Activated T-cell treated with anti-CD3 and anti-CD28 coated beads, Interleukin-2, amount 50 U/mL, for 72 hours (primary cell): ENCODE measurements at places on chromosomes 12 and 14. TPM values are rescaled to one million over a fixed set of nuclear protein-coding genes. Genes with fewer than 3 reads are reported as not detected.

DNA sequence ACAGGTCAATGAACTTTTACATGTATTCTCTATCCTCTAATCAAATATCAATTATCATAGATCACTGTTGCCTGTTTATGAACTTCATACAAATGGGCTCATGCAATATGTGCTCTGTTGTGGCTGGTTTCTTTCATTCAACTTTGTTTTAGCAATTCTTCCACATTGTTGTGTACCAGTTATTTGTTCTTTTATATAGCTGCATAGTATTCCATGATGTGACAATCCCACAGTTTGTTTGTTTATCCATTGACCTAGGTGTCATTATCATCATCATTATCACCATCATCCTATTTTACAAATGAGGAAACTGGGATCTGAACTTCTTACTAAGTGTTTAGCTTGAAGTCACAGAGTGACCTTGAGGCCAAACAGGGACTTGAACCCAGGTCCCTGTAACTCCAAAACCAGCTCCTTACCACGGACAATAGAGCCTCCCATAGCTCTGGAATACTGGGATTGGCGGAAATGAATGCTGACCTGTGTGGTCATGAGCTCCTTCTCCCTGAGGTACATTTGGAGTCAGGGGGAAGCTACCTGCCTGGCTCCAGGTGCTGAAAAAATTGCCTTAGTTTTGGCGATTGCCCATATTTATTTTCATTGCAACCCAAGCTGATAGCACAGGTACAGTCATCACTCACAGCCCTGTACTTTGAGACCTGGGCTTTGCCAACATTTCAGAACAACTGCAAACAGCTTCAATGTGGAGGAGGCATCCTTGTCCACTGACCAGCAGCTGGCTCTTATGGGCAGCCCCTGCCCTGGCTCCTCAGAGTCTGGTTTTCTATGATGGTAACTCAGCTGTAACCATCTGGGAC lies 9.2 kb downstream of the ZFP36L1 start:
- no peak for DNase-seq

DNA sequence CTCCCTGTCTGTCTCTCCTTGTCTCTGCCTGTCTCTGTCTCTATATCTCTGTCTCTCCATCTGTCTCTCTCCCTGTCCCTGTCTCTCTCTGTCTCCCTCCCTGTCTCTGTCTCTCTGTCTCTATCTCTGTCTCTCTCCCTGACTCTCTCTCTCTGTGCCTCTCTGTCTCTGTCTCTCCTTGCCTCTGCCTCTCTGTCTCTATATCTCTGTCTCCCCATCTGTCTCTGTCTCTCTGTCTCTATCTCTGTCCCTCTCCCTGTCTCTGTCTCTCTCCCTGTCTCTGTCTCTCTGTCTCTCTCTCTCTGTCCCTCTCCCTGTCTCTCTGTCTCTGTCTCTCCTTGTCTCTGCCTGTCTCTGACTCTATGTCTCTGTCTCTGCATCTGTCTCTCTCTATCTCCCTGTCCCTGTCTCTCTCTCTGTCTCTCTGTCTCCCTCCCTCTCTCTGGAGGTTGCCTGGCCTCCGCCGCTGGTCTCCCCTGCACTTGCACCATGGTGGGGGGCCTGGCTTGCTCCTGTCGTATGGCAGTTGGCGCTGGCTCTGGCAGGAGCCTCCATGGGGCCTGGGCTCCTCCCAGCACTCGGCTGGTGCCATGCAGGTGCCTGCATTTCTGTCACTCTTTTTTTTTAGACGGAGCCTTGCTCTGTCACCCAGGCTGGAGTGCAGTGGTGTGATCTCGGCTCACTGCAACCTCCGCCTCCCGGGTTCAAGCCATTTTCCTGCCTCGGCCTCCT lies 28.3 kb downstream of the MMP17 start:
- no peak for DNase-seq

GRCh38 chr14:52355016-52355431 lies 40.9 kb downstream of the PTGER2 start:
- DNase-seq, result no peak

GRCh38 chr12:46963977-46964971 lies 115.1 kb upstream of the PCED1B start:
- DNase-seq, result no peak

GRCh38 chr12:109359131-109359690 lies 11.5 kb downstream of the MYO1H start:
- DNase-seq, result no peak

DNA sequence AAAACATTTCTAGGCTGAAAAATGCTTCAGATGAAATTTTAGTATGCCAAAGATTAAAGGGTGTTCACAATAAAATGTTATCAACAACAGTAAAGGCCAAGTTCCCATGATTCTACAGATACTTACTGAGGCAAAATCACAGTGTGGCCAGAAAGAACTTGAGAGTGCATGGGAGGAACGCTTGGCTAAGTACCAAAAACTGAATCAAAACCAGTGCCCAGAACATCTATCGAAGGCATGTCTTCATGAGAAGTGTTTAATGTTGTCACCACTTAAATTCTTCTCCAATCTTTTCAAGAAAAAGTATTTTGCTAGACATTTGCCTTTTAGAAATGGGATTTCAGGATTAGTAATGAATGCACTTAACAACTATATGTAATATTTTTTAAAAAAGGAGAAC lies 41.5 kb downstream of the KIF21A start:
- DNase-seq, result no peak

The GLS2 gene
- total RNA-seq, result 4.3 TPM

- DNase-seq, result no peak
Measured at GRCh38 chr12:40634517-40635131, 57.6 kb upstream of the CNTN1 start.

The GALNT9 gene
- total RNA-seq, result 0.42 TPM

DNA sequence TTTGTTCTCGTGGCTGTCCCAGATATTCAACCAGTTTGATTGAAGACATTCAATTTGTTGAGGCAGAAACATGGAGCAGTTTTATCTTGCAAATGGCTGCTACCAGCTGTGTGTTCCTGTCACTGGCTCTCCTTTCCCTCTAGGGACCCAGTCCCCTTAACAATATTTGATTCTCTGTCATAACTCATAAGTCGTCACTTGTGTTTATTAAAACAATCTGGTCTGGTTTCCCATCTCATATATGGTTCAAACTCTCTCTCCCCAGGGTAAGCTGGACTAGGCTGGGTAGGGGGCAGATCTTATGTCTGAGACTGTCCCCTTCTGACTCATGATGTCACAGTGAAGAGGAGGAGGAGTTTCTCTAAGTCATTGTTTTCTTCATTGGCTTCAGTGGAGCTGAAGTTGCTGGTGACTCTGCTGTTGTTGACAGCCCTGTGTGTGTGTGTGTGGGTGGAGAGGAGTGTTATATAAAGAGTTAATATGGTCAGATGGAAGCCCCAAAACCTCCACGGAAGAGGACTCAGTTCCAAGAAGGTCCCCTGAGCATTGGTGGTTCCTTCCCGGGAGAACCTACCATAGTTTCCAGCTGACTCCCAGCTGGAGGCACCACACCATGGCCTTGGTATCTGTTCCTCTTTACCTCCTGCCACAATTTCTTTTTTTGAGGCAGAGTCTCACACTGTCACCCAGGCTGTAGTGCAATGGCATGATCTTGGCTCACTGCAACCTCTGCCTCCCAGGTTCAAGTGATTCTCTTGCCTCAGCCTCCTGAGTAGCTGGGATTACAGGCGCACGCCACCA lies 16.1 kb upstream of the GNG2 start:
- DNase-seq, result no peak

GRCh38 chr12:129483111-129483893 lies 420.5 kb downstream of the TMEM132D start:
- DNase-seq, result no peak

GRCh38 chr12:128467882-128468281 lies 200.9 kb downstream of the TMEM132C start:
- no peak for DNase-seq

- no peak for DNase-seq
Measured at GRCh38 chr12:1531654-1532374, 62.6 kb downstream of the FBXL14 start.

DNA sequence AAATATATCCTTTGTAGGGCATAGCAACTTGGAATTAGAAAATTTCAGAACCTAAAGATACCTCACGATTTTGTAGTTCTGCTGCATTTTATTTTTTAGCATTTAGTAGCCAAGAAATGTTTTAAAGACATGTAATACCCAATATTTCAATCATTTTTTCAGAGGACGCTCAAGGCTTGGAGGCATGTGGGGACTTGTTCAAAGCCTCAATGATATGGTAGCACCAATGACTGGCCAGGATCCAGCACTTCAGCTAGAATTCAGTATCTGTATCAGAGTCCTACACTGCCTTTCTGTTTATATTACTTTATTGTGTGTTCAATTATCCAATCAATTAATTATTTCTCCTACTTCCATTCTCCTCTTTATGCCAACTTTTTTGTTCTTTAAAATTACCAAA lies 154.8 kb upstream of the NEDD1 start:
- DNase-seq, result no peak

- no peak for DNase-seq
Measured at GRCh38 chr14:73254247-73255004, 17.1 kb downstream of the PAPLN start.

The NOXRED1 gene
- 1.7 TPM for total RNA-seq

- DNase-seq, result no peak
Measured at GRCh38 chr12:95499772-95500171, 25.8 kb downstream of the METAP2 start.

DNA sequence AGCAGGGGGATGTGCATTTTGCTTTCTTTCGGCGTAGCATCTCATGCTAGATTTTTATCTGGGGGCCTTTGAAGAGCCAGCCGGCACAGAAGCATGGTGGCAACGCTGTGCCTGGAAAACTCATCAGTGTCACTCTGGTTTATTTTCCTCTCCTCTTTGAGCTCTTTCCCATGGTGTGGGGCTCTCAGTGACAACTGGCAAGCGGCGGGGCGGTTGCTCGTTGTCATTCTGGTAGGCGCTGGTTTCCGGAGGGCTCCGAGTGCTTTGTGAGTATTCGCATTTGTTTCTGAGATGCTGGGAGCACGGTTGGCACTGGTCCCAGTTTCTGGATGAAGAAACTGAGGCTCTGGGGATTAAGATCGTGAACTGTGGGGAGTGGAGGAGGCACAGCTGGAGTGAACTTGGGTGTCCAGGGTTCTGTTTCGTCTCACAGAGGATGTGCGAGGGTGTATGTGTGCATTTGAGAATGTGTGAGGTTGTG lies 23.3 kb downstream of the TPCN1 start:
- no peak for DNase-seq

DNA sequence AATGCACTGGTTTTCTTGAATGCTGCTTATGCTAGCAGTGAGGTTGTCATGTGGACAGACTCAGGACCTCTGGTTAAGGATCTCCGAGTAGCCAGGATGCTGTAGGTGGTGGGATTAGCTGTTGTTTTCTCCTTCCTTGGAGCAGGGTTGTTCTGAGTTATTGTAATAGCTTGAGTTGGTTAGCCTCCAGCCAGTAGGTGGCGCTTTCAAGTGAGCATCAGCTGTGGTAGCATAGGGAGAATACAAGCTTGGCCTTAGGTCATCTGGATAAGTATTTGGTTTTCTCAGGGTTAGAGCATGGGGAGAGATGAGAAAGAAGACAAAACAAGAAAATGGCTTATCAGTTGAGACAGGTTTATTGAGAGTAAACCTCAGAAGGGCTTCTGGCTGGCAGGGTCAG lies 299.7 kb upstream of the FBXO33 start:
- peak; percentile 10 for DNase-seq

DNA sequence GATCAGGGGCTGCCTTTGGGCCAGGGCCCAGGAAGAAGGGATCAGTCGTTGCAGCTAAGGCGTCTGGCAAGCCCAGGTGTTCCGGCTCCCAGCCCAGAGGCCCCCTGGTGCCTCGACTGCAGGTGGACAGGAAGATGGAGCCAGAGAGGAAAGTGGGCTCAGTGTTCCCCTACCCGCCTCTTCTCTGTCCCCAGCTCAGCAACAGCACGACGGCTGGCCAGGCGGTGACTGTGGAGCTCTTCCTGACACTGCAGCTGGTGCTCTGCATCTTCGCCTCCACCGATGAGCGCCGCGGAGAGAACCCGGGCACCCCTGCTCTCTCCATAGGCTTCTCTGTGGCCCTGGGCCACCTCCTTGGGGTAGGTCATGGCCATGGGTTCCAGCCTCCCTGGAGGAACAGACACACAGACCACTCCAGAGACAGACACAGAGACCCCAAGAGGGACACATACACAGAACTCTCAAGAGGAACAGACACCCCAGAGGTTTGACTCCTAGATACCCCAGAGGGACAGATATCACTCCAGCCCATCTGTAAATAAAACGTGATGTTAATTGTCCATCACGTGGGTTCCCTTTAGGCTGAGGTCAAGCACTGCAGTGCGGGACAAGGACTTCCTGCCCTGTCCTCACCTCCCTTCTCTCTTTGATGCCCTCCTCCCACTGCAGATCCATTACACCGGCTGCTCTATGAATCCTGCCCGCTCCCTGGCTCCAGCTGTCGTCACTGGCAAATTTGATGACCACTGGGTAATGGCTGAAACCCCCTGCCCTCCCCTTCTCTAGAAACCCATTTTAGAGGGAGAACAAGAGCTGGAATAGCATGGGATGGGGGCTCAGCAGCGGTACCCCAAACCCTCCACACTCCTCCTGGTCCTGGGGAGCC lies 3.7 kb downstream of the AQP2 start:
- DNase-seq, result no peak

The MYL2 gene
- not detected for total RNA-seq

- DNase-seq, result no peak
Measured at GRCh38 chr14:55377236-55377635, 34.4 kb downstream of the ATG14 start.

- DNase-seq, result no peak
Measured at GRCh38 chr12:11757531-11757930, 108.1 kb downstream of the ETV6 start.

GRCh38 chr14:49924852-49925251 lies 32.0 kb downstream of the ARF6 start:
- DNase-seq, result no peak

DNA sequence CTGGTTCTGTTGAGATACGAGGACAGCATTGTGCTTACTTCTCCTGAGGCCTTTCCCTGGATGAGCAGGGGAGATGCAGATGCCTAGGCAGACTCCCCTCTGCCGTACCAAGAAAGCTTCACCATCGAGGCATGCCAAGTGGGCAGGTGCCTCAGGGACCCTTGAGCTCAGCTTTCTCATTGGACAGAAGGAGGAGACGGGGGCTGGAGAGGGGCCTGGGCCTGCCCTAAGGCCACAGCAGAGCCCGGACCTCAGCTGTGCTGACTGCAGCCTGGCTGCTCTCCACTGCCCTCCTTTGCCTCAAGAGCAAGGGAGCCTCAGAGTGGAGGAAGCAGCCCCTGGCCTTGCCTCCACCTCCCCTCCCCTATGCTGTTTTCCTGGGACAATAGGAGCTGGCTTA lies 23.4 kb downstream of the SERPINA1 start:
- DNase-seq, result no peak

The CD27 gene
- 90.5 TPM for total RNA-seq

DNA sequence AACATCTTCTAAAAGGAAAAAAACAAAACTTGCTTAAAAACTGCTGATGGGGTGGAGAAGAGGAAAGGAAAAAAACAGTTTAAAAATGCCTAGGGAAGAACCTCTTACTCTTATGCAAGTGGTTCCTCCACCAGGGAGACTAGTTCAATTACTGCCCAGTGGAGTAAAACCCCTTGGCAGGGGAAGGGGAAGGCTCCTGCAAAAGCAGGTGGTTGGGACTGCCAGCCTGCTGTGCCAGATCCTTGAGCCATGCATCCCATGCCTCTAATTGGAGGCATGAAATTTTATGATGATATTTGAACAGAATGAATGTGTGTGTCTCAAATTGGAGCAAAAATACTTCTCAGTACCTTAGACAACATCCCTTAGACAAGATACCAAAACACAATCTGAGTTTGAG lies 118.8 kb downstream of the FSCB start:
- DNase-seq, result no peak
